ENCODE measurements at places on chromosomes 5 and 9.

DNA sequence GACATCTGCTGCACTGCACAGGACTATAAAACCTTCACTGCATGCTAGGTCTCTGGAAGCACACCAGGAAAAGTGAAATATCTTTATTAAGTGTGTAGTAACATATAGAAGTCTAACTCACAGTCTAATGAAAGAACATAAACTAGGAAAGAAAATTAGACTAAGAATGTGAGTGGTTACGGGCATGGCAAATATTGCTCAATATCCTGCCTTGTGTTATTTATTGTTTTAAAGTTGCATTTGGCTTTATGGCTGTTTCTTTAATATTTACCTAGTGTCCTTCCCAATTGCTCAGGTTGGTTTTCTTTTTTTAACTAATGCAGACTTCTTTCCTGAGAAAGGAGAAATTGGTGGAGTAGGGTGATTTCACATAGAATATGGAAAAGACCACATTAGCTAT lies 342.4 kb downstream of the KIAA0825 start:
- no peak for DNase-seq

GRCh38 chr9:112493393-112494137 lies 6.9 kb downstream of the KIAA1958 start:
- no peak for DNase-seq

GRCh38 chr5:142120247-142120935 lies 11.8 kb downstream of the NDFIP1 start:
- no peak for DNase-seq

DNA sequence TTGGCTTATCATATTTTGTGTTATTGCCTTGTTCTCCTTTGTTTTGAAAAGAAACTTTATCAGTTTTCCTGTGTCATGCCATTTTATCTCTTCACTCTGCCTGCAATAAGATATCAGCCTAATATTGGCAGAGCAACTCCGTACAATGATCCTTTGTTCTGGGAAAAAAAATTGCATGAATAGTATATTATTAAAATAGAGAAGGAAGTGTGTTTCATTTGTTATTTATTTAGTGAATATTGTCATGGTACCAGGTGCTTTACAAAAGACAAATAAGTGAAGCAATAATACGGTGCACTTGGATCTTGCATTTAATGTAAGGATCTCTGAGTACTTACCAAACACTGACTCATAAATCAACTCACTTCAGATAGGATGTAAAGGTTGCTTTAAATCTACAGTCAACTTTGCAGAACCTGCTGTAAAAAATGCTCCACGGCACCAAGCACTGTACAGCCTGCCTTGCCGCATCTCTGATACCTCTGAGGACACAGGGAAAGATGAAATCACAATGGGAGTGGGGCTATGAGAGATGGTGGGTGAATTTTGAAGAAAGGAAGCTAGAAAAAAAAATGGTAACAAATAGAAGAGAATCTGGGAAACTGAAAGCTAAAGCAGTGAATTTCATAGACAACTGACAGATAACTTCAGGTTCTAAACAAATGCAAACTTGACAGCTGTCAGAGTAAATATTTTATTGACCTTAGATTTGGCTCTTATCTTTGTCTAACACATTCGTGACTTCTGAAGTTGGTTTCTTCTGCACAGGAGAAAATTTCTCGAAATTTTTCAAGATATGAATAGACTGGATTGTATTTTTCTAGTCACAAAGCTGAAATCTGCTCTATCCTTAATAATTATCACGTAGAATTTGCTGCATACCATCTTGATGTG lies 232.1 kb downstream of the ENC1 start:
- no peak for DNase-seq

DNA sequence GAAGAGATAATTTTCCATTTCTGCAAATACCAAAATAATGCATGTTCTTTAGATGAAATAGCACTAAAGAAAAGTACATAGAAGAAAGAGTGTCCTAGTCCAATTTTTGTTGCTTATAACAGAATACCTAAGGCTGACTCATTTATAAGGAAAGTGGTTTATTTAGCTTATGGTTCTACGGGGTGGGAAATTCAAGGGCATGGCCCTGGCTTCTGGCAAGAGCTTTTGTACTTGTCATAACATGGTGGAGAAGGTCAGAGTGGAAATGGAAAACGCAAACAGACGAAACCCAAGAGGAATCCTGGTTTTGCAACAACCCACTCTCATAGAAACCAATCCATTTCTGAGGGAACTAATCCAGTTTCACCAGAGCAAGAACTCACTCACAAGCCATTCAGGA lies 283.7 kb downstream of the CSNK1G3 start:
- DNase-seq = no peak

- no peak for DNase-seq
Observed at GRCh38 chr5:448061-448765, 5.2 kb downstream of the EXOC3 start.

- DNase-seq = no peak
Observed at GRCh38 chr5:145699846-145700245, 135.3 kb downstream of the PRELID2 start.

GRCh38 chr5:117665121-117665520 lies 1090.5 kb upstream of the SEMA6A start:
- DNase-seq = no peak

GRCh38 chr5:119270121-119270565 lies 85.7 kb upstream of the TNFAIP8 start:
- DNase-seq = no peak

GRCh38 chr5:96942911-96943310 lies 7.0 kb downstream of the LNPEP start:
- DNase-seq = no peak

DNA sequence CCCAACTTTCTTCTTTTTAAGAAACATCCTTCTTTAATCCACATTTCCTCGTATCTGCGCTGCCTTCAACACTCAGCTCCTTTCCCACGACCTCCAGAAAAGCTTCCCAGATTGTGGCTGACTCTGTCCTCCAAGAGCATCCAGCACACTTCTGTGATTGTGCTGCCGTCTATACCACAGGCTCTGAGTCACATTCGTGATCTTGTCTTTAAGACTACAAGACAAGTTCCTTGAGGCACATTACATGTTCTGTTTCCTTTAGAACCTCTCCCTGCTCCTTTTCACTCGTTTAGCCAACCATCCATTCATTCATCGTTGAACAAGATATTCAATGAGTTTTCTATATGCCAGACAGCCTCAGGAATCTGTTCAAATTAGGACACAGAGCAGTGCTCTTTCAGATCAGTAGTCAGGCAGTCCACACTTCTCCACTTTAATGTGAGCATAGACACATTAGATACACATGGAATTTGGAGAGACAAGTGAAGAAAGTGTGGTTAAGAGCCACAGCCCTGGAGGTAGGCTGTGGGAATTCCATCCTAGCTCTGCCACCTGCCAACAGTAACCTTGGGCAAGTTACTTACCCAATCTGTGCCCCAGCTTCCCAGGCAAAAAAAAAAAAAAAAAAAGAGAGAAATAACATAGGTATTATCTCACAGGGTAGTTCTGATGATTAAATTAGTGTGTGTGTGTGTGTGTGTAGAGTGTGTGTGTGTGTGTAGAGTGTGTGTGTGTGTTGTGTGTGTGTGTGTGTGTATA lies 18.9 kb downstream of the WHRN start:
- DNase-seq = no peak

DNA sequence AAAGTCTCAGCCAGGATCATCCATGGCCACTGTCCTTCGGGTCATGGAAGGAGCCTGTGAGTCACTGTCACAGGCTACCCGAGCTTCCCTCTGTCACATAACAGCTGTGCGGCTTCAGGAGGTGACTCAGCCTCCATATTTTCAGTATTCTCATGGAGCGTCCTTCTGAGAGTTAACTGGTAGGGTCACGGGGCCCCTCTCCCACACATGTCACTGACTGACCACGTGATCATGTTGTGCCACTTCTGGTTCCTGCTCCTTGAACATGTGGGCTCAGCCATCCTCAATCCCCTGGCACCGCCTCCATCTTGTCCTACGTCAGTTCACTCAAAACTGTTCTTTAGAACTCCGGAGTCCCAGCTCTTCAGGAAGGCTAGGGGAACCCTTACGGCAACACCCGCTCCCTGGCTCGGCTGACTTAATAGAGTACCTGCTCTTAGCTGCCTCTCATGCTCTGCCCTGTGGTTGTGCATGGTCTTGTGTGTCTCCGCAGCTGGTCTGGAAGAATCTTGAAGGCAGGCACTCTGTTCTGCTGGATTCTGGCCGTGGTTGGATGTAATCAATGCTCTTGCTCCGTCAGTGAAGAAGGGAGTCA lies 182.8 kb downstream of the ICE1 start:
- no peak for DNase-seq

- no peak for DNase-seq
Observed at GRCh38 chr5:165272436-165272835, 1767.0 kb downstream of the MAT2B start.

GRCh38 chr9:34037626-34038025 lies 11.1 kb downstream of the UBAP2 start:
- no peak for DNase-seq

- DNase-seq = no peak
Observed at GRCh38 chr5:33300209-33300742, 140.5 kb upstream of the TARS1 start.

- DNase-seq = no peak
Observed at GRCh38 chr5:140217299-140218026, 42.5 kb downstream of the CYSTM1 start.

- DNase-seq = no peak
Observed at GRCh38 chr5:94675965-94676618, 57.6 kb downstream of the SLF1 start.

- DNase-seq = no peak
Observed at GRCh38 chr9:14027116-14027800, 286.7 kb downstream of the NFIB start.

DNA sequence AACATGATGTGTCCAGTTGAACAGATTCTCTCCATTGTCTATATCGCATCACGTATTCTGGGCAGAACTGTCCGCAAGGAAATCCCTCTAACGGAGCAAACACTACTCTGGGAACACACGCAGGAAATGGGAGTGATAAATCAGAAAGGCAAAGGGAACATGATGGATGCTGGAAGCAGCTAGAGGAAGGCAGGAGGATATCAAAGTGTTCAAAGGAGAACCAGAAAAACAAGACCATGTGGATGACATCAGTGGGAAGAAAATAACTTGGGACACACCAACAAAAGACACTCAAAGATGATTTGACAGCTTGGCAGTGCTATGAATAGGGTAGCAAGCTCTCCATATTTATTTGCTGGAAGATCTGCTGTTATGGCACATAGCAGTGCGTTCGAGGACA lies 142.9 kb downstream of the PLK2 start:
- DNase-seq = no peak

GRCh38 chr5:109989994-109990722 lies 300.4 kb downstream of the MAN2A1 start:
- DNase-seq = no peak

DNA sequence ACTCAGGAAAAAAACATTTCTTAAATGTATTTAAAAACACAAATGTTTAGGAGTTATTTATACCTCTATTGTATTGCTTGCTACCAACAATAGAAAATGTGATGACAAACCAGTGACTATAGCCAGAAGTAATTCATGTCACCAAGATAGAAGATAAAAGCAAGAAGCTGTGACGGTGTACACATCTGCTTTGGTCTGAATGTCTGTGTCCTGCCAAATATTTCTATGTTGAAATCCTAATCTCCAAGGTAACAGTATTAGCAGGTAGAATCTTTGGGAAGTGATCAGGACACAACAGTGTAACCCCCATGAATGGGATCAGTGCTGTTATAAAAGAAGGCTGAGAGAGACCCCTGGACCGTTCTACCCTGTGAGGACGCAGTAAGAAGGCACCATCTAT lies 74.7 kb downstream of the CEMIP2 start:
- DNase-seq = no peak

DNA sequence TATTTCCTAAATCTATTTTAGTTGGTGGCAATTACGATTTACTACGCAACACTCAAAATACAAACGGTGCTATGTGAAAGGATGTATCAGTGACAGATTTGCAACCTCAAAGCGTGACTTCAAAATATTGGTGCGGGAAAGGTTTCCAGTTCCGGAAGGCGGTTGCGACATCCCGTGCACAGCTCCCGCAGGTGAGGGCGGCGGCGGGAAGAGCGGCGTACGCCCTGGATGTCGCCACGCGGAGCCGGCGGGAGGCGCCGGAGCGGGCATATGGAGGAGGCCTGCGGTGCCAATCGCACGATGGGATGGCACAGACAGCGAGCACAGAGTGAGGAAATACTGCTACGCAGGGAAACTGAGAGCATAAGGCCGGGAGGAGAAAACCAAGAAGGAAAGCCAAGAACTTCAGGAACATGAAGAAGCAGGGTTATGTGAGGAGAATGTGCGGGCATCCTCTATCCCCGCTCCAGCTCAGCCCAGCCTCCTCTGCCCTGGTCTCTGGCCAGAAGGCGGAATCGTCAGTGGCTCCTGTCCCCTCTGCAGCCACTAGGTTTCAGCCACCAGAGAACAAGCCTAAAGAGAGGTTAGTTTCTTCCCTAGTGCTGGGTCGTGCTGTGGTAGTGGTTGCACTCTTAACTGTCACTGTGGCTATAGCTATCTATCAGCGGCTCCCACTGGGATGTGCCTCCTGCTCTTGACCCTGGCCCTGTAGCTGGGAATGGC lies 378.1 kb upstream of the TLE4 start:
- no peak for DNase-seq
